Lower lobe of right lung (tissue), 2 donors: ENCODE measurements at places on chromosomes 5 and 9. TPM values are rescaled to one million over a fixed set of nuclear protein-coding genes. Genes with fewer than 3 reads are reported as not detected.
A peak's percentile ranks its signal among the peaks of the same experiment; 100 is the strongest.

DNA sequence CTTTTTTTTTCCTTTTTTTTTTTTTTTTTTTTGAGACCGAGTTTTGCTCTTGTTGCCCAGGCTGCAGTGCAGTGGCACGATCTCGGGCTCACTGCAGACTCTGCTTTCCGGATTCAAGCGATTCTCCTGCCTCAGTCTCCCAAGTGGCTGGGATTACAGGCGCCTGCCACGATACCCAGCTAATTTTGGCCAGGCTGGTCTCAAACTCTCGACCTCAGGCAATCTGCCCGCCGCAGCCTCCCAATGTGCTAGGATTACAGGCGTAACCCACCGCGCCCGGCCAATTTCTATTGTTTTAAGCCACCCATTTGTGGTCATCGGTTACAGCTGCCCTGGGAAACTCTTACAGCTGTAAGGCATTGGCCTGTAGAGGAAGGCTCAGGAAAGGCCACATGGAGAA is 617.7 kb downstream of the GABRG2 start:
- H3K27me3 ChIP-seq = no peaks in the 10 kb centered on the region
- H3K27ac ChIP-seq = no peak overlapping the region
- no peak overlapping the region for H3K4me3 ChIP-seq
- H3K4me1 ChIP-seq = no peaks in the 10 kb centered on the region

DNA sequence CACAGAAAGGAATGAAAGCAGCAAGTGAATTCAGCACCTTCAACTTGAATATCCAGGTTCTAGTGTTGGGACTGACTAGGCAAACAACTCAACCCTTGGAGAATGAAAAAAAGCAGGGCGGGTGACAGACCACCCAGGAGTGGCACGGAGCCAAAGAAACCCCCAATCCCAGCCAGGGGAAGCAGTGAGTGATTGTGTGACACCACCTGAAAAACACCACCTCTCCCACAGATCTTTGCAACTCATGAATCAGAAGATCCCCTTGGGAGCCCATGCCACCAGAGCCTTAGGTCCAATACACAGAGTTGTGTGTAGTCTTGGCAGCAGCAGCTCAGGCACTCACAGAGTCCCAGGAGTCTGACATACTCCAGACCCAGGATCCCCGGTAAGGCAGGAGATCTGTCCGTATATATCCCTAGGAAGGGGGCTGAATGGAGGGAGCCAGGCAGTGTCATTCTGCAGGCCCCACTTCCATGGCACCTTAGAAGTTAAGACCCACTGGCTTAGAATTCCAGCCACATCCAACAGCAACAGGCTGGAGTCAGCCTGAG is 22.1 kb upstream of the ROR2 start:
- no peaks in the 10 kb centered on the region for H3K4me1 ChIP-seq
- no peak overlapping the region for H3K4me3 ChIP-seq
- H3K27me3 ChIP-seq = no peaks in the 10 kb centered on the region
- no peak overlapping the region for H3K27ac ChIP-seq
- DNase-seq = no peak

LOX gene
- total RNA-seq = 16.2 TPM

- no peaks in the 10 kb centered on the region for H3K4me1 ChIP-seq
- H3K36me3 ChIP-seq = no peaks in the 10 kb centered on the region
- no peak overlapping the region for H3K4me3 ChIP-seq
- H3K27me3 ChIP-seq = no peaks in the 10 kb centered on the region
- no peak overlapping the region for H3K27ac ChIP-seq
Observed at GRCh38 chr5:82525626-82526025, 247.5 kb upstream of the RPS23 start.

SPRY4 gene
- 42.7 TPM for total RNA-seq

EIF4E1B gene
- total RNA-seq = not detected

DNA sequence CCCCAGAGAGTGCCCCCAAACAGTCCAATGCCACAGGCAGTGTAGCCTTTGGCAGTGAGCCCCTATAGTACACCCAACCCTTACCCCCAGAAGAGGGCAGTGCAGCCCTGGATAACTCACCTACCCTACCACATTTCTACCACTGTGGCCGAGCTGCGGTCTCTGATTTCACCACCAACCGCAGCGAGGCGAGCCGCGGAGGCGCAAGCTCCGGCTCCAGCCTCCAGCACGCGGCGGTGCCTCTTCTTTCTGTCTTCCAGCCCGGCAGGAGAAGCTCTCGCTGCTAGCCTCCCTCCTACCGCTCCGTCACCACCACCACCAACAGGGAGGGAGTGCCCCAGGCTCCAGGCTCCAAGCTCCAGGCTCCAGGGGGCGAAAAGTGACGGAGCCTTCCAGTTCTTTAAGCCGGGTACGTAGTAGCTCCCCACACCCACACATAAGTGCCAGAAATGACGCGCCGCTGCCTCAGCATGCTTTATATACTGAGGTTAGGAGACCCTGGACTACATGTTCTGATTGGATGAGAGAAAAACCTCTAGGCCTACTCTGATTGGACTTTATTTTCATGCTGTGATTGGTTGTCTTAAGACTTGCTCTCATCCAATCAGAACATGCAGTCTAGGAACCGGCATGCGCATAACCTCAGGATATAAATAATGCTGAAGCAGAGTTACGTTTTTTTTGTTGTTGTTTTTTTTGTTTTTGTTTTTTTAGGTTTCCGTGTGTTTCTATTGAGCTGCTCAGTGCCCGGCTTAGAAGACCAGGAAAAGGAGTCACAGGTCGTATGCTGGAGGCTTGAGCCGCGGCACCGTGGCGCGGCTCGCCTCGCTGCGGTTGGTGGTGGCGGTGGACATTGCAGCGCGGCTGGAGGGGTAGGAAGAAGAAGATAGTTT is at the start of gene PCAT7:
PCAT7 (plus strand) TSS at position 645 of the 893 bp plus-strand sequence.
- peak; percentile 61 for DNase-seq
- H3K4me1 ChIP-seq = no peaks in the 10 kb centered on the region
- H3K36me3 ChIP-seq = no peaks in the 10 kb centered on the region
- peaks cover 5% of the 10 kb centered on the region for H3K27me3 ChIP-seq
- H3K27ac ChIP-seq = no peak within 1 kb of the TSS
- peak within 1 kb of the TSS; percentile 29 for H3K4me3 ChIP-seq

IL7R gene
- 168 TPM for total RNA-seq
